IMR-90 (cell line): ENCODE measurements at places on chromosomes 4 and X. TPM values are rescaled to one million over a fixed set of nuclear protein-coding genes. Genes with fewer than 3 reads are reported as not detected.

DNA sequence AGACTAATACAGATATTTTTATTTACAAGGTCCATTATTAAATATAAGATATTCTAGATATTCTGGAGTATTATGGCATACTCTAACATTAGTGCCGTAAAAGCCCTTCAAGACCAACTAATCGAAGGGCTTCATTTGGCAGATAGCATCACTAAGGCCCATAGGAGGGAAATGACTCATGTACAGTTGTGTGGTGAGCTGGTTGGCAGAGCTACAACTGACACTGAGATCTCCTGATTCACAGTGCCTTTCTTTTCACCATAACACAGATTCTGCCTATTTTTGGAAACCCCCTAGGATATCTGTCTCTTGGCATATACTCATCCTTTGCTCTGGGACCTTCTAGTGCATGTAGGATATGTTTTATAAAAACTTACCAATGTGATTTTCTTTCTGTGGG lies 201.7 kb upstream of the AFF2 start:
- no peak for DNase-seq

GRCh38 chrX:153378607-153379006 lies 22.5 kb downstream of the PNMA6E start:
- DNase-seq = no peak

DNA sequence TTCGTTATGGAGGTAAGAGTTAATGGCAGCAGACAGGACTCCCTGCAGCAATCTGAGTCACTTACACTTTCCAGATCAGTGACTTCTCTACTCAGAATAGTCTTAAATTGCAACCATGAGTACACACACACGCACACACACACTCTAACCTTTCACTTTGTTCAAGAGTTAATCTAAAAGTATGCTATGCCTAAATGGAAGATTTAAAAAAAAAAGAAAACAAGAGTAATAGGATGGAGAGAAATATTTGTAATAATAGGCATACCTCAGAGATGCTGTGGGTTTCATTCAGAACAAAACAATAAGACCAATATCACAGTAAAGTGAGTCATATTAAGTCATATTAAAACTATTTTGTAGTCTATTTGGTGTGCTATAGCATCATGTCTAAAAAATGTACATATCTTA lies 969.1 kb upstream of the PCDH10 start:
- peak; percentile 80 for DNase-seq

GRCh38 chr4:54094451-54094850 lies 5.5 kb upstream of the GSX2 start:
- no peak for DNase-seq

GRCh38 chr4:10983268-10983667 lies 298.7 kb upstream of the CLNK start:
- no peak for DNase-seq

DNA sequence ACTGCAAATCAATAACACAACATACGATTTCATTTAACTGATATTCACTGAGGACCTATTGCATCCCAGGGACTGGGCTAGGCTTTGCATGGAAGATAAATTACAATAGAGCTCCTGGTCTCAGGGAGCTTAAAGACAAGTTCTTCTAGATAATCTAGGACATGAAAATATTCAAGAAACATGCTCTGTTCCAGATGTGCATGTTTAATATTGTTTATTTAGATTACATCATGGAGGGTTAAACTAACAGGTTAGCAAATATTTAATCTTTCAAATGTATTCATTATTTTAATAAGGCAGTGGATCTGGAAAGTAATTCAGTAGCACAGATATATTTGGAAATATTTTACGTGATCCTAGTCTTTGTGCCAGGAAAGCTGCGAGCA lies 2430.3 kb downstream of the PCDH7 start:
- DNase-seq = no peak

The CFAP97 gene
- total RNA-seq = 16.0 and 33.9 TPM in 2 replicates

The AREG gene
- 0.18 and 0.28 TPM in 2 replicates for total RNA-seq

The SLC25A43 gene
- 12.2 and 12.5 TPM in 2 replicates for total RNA-seq

The S100P gene
- total RNA-seq = not detected in 2 replicates
